ENCODE measurements at places on chromosomes 1 and 21.

DNA sequence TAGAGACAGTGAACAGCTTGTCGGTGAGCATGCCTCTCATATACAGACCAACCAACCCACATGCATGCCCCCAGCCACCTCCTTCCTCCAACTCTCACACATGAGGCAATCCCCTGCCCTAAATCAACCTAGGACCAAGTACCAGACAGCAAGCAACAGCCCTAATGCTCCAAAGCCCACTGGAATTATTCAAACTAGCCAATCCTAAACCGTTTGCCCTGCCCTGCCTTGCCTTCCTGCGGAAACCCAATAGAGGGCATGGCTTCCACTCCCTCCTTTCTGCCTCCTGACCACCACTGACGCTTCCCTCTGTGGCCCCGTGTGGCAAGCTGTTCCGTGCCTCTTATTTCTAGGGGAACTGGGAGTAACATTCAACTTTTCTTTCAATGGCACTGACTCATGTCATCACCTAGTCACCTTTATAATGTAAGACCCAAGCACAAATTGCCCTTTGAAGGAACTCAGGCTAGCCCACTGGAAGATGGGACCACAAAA, 129.3 kb upstream of the GJB5 start:
- DNase-seq, result no peak

DNA sequence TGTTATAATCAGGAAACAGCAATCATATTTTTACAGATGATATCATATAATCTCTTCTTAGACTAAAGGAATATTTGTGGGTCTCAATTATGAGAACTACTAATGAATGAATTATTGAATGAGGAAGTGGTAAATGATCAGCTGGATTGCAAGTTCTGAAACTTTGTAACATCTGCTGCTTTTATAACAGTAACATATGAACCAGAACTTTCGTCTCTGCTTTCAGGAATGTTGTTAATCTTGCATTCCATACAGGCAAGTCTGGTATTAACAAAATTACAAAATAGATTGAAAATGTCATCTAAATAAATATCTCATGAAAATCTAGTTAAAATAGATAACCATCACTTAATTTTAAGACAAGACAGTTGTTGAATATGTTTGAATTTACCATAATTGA, 110.5 kb upstream of the COL11A1 start:
- no peak for DNase-seq

DNA sequence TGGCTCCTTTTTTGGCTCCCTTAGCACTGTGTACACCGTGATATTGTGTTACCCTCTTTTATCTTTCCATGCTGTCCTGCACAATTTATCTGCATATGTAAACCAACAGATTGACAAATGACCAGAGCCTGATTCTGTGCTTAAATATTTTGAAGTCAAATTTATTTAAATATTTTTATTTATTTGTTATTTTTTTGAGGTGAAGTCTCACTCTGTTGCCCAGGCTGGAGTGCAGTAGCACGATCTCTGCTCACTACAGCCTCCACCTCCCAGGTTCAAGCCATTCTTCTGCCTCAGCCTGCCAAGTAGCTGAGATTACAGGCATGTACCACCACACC, 12.8 kb downstream of the PMF1 start:
- no peak for DNase-seq

- no peak for DNase-seq
Observed at GRCh38 chr1:203091761-203092330, 6.0 kb upstream of the MYOG start.

DNA sequence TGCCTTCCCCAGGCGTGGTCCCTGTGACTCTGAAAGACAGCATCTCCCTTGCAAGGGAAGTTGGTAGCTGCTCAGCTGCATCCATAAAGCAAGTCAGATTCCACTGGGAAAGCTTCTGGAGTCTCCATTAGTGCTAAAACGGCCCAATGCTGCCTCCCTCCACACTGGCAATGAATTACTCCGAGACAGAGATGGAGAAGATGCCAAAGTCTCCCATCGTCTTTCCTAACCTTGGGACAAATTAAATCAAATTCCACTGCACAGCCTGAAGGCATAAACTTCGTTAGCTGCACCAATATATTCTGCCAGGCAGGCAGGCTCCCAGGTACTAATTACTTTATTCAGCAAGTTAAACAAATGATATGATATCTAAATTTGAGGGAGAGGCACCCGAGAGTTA, 106.3 kb upstream of the GJB5 start:
- DNase-seq, result no peak

DNA sequence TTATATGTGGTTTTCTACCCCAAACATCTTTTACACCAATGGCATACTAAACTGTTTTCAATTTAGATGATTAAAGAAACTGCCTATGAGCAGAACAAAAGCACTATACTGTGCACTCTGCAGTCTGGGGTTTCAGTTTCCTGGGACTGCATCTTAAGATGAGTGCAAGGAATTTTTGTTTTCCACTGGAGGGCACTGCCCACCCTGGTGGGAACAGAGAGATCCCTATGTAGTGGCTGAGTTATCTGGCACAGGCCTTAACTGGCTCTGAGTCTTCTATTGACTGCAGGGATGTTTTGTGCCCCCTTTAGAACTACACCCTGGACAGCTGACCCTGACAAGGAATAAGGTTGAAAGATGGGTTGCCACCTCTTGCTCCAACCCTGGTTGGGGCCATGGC, 12.0 kb downstream of the PROK1 start:
- DNase-seq, result no peak

GRCh38 chr1:42698081-42698813, 16.0 kb downstream of the YBX1 start:
- no peak for DNase-seq

GRCh38 chr21:29025328-29025713, 853 bp downstream of the USP16 start:
- no peak for DNase-seq

DNA sequence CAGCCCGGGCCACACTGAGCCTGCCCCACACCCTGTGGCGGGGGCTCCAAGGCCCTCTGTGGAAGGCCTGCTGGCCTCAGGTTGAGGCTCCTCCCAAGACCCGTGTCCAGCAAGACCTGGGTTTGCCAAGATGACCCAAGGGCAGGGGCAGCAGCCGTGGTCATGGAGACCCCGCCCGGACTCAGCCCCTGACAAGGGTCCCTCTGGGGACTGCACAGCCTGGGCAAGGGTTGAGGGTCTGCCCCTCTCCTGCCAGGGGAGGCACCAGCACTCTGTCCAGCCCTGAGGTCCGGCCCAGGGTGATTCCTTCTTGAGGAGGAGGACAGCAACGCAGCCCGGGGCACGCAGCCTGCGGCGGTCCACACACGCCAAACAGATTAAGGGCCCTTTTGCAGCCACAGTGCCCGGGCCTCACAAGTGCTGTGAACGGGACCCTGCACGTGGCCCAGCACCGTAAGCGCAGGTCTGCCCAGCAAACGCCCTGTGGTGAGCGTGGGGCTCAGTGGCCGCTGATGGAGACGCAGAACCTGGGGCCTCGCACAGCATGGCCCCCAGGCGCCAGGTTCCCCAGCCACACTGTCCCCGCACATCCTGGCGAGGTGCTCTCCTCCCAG, 3.4 kb downstream of the SPATC1L start:
- no peak for DNase-seq

DNA sequence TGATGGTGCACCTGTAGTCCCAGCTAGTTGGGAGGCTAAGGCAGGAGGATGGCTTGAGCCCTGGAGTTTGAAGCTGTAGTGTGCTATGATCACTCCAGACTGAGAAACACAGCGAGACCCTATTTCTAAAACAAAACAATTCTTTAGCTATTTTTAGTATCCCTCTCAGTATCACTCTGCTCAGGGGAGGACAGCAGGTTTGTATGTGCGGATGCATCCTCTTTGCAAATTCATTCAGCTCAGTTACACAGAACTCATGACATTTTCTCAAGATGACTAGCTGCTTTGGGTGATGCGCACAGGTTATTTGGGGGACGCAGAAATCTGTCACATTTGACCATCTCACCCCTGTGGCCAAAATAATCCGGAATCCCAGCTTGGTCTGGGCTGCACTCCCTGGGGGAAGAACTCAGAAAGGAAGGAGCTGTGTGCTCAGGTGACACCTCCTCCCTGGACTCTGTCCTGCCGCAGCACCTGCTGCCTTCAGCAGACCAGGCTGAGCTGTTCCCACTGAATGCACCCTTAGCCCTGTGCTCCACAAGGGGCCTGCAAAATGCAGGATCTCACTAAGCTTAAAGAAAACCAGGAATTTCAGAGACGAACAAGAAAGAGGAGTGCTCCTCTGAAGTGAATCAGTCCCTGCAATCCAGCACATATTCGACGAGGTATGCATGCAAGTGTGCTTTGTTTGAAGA, 89.5 kb upstream of the PGBD5 start:
- DNase-seq, result no peak

DNA sequence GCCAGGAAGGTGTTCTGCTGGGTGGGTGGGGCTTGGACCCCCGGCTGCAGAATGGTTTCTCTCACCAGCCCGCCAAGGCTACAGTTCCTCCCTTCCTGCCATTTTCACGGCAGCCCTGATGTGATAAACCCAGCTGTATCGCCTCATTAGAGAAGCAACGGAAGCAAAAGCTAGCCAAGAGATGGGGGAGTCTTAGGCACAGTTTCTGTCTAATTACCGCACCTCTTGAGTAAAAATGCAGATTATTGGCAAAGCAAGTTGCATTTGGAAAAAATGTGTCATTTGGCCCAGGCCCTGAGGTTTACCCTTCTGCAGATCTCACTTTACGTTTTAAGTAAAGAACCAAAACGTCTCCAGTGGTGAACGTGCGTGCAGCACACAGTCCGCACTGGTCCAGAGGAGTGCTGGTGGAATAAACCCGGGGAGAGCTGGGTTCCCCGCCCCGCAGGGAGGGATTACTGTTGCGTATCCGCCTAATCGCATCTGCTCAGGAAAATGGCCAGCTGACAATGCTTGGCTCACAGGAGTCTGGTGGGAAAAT, 109.9 kb downstream of the GALNT2 start:
- DNase-seq, result no peak

GRCh38 chr1:245179706-245180105, 24.9 kb downstream of the KIF26B start:
- DNase-seq, result no peak

- DNase-seq, result no peak
Observed at GRCh38 chr1:205306929-205307566, 14.5 kb downstream of the NUAK2 start.

DNA sequence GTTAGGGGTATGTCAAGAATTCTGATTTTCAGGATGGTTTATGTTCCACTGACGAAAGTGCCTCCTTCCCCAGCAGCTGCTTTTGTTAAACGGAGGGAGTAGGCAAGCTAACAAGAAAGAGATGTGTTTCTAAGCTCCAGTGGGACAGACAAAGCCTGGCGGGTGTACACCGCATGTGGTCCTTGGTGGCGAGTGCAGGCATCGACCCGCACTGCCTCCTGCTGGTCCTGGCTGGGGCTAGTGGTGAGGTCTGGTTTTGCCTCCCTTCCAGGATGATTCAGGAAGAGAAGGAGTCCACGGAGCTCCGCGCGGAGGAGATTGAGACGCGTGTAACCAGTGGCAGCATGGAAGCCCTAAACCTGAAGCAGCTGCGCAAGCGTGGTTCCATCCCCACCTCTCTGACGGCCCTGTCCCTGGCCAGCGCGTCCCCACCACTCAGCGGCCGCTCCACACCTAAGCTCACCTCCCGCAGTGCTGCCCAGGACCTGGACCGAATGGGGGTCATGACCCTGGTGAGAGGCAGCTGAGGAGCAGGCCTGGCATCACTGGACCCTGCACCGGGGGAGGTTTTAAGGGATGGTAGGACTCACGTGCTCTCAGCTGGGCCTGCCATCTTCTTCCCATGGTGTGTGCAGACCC, 29.0 kb downstream of the PPFIA4 start:
- DNase-seq, result no peak

DNA sequence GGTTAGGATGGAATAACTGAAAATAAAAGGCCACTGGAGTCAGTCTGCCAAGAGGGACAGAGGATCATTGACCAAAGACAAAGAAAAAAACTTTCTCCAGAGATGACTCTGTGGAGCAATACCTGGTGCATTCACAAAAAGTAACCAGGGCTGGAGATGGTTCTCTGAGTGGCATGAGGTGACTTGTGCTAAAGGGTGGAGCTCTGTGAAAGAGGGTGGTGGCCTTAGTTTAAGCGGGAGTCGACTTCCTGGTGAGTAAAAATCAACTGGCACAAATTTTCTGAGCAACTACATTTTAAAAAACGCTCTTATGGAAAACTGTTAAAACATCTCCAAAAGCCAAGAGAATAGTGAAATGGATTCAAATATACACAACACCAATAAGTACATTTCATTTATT, 10.0 kb downstream of the NHLH2 start:
- DNase-seq, result no peak

DNA sequence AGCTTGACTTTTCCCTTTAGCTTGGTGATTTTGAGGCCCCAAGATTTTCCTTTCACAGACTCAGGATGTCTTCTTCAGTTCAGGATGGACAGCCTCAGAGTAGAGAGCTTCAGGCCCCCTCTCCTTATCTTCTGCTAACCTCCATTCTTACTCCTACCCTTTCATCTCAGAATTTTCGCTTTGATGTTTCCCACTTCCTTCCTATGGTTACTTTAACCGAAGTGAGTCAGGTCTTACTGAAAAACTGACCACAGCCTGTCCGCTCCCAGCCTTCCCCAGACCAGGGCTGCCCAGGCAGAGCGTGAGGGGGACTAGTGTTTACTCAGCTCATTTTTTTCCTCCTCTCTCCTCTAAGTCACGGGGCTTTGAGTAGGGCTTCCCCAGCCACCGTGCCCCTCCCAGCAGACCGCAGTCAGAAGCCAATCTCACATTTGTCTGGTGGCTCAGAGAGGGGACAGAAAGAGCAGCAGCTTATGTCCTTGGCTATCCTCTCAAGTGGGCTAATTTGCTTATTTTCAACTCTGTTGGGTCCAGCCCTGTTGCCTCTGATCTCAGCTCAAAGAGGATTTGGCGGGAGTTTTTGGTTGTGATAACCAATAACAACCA, 4.2 kb upstream of the IL19 start:
- no peak for DNase-seq
